Peyer's patch (tissue), 4 donors: ENCODE measurements at places on chromosomes 5 and 9. TPM values are rescaled to one million over a fixed set of nuclear protein-coding genes. Genes with fewer than 3 reads are reported as not detected.

- no peak for DNase-seq
- H3K4me1 ChIP-seq, result no peaks in the 10 kb centered on the region
- H3K36me3 ChIP-seq, result no peaks in the 10 kb centered on the region
- peaks cover 9% of the 10 kb centered on the region for H3K27me3 ChIP-seq
- no peak overlapping the region for H3K4me3 ChIP-seq
Measured at GRCh38 chr5:177984584-177985206, 11.3 kb downstream of the PROP1 start.

DNA sequence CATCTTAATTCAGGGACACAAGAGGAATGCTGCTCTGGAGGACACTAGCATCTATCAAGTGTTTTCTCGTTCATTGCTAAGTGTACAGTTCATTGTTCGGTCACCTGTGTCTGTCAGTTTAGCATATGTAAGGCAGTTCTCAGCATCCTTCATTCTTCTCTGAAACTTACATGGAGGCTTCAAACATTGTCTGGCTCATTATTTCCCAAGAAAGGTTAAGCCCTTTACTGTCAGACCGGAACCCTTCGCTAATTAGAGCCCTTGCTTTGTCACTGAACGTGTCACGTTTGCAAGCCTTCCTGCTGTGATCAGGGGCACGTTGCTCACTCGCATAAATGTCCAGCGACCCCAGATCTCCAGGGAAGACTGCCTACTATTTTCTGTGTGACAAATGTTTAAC is 62.3 kb upstream of the RIOK2 start:
- no peak overlapping the region for H3K27ac ChIP-seq
- DNase-seq, result no peak
- no peak overlapping the region for H3K4me3 ChIP-seq
- H3K4me1 ChIP-seq, result no peaks in the 10 kb centered on the region
- H3K27me3 ChIP-seq, result no peaks in the 10 kb centered on the region

- no peaks in the 10 kb centered on the region for H3K4me1 ChIP-seq
- no peak for DNase-seq
- H3K27me3 ChIP-seq, result no peaks in the 10 kb centered on the region
- peak overlapping the region; percentile 6 for H3K27ac ChIP-seq
Measured at GRCh38 chr5:146751054-146751453, 127.5 kb downstream of the PPP2R2B start.

DNA sequence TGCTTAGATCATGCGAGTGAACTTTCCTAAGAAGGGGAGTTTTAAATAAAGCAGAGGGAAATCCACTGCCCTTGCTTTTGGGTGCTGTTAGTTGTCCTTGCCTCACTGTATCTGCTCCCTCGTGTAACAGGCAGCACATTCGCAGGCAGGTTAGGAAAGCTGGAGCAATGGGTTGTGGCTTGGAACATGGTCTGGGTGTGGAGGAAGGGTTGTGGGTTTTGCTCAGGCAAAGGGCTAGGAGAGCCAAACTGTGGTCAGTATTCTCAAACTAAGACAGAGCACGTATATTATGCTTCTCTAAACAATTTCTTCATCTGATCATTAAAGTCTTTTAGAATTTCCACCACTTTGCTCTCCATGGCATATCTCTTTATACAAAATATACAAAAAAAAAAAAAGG is 135.7 kb downstream of the FANCC start:
- H3K27ac ChIP-seq, result no peak overlapping the region
- no peak for DNase-seq
- H3K4me1 ChIP-seq, result no peaks in the 10 kb centered on the region
- no peak overlapping the region for H3K4me3 ChIP-seq
- no peaks in the 10 kb centered on the region for H3K36me3 ChIP-seq

DNA sequence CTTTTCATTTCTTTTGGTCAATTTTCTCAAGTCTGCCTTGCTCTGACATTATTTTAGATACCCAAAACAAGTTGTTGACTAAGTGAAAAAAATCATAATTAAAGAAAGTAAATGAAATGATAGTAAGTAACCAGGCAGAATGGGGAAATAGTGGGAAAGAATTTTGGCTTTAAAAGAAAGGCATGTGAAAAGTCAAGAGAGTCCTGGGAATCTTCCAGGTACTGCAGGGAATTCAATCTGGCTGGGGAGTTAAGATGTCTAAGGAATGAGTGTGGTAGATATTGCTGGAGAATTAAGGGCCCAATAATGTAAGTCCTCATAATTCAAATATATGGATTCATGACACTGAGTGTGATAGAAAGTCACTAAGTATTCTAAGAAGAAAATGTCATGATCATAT is 123.1 kb upstream of the PAPPA start:
- H3K36me3 ChIP-seq, result no peaks in the 10 kb centered on the region
- no peak for DNase-seq
- H3K4me1 ChIP-seq, result no peaks in the 10 kb centered on the region

DNA sequence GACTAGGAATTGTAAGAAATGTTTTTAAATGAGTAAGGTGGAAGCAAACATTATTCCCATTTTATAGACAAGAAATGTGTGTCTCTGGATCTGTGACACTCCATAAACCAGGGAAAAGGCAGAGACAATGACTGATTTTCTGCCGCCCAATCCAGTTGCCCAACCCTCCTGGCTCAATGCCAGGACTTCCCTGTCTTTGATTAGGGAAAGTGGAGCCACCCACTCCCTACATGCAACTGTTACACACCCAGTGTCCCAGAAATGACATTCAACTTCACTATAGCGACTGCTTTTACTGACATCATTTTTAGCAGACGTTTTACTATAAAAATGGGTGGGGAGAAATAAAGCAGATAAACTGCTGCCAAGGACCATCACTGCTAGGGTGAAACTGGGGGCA is 79.7 kb downstream of the THBS4 start:
- no peaks in the 10 kb centered on the region for H3K27me3 ChIP-seq
- no peaks in the 10 kb centered on the region for H3K4me1 ChIP-seq
- H3K27ac ChIP-seq, result no peak overlapping the region
- no peak overlapping the region for H3K4me3 ChIP-seq

DNA sequence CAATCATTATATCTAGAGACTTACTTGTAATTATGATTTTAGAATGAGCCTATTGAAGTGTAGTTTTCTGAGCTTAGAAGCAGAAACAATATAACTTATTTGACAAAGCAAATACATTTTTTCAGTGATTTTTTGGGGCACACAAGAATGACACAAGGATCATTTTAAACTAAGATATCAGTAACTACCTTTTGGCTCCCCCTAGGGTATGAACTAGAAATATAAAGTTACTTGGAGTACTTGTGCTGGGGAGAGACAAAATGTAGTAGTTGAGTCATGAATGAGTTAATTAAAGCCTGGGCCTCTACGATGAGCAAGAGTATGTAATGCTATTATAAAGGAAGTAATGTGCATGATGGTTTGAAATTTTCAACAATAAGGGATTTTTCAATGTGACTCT is 1244.1 kb upstream of the ACO1 start:
- no peak overlapping the region for H3K27ac ChIP-seq
- no peaks in the 10 kb centered on the region for H3K4me1 ChIP-seq
- no peak for DNase-seq
- no peaks in the 10 kb centered on the region for H3K27me3 ChIP-seq
- no peaks in the 10 kb centered on the region for H3K36me3 ChIP-seq
- no peak overlapping the region for H3K4me3 ChIP-seq

- no peak overlapping the region for H3K4me3 ChIP-seq
- no peak overlapping the region for H3K27ac ChIP-seq
- no peaks in the 10 kb centered on the region for H3K27me3 ChIP-seq
- DNase-seq, result no peak
Measured at GRCh38 chr9:87677776-87678587, 47.9 kb upstream of the CTSL start.

DNA sequence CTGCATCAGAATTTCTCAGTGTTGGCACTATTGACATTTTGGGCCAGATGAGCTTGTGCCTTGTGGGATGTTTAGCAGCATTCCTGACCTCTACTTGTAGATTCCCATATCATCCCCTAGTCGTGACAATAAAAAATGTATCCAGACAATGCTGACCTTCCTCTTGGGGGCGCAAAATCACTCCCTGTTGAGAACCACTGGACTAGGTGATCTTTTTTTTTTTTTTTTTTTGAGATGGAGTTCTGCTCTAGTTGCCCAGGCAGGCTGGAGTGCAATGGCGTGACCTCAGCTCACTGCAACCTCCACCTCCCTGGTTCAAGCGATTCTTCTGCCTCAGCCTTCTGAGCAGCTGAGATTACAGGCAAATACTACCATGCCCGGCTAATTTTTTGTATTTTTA is 22.6 kb downstream of the STXBP1 start:
- no peak overlapping the region for H3K27ac ChIP-seq
- H3K27me3 ChIP-seq, result no peaks in the 10 kb centered on the region
- no peaks in the 10 kb centered on the region for H3K4me1 ChIP-seq
- H3K36me3 ChIP-seq, result no peaks in the 10 kb centered on the region
- peak; percentile 14 for DNase-seq

GRCh38 chr9:84780385-84780784 is 110.9 kb downstream of the NTRK2 start:
- H3K27ac ChIP-seq, result no peak overlapping the region
- H3K4me3 ChIP-seq, result no peak overlapping the region
- no peak for DNase-seq

- H3K4me3 ChIP-seq, result no peak overlapping the region
- no peaks in the 10 kb centered on the region for H3K4me1 ChIP-seq
- no peak overlapping the region for H3K27ac ChIP-seq
Measured at GRCh38 chr5:133241179-133242092, 189.6 kb downstream of the HSPA4 start.

DNA sequence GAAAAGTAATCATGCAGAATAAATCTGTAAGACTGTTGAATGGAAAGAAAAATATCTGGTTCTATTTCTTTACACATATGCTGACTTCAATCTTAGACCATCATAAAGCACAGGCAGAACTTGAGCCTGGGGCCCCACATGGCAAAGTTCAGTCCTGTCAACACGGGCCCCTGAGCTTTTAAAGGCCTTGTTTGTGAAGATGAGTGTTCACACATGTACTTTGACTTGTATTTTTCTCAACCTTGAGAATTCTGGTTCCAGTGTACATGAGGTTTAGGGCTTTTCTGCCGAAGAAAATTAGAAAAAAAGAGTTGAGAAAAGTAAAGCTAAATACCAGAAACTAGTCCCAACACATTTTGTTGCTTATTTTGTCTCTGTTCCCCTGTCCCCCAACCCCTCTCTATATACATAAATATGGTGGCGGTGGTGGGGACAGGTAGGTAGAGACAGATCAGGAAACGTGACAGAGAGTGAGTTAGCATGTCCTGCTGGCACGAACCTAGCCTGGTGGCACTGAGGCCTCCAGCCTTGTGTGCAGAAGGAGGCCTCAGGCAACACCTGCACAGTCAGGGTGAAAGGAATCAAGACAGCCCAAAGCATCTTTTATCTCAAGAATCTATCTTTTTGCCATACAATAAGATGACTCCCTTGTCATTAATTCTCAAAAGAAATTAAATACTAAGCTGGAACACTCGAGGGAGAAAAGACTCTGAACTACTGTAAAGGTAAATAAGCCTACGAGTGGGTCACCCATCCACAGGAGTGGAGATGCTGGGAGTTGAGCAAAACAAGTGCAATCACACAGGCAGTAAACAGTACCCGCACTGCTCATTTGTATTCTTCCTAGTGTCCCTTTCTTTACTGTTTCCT is 22.9 kb downstream of the LIFR start:
- H3K4me3 ChIP-seq, result no peak overlapping the region
- no peak for DNase-seq
- H3K27ac ChIP-seq, result no peak overlapping the region
- H3K27me3 ChIP-seq, result no peaks in the 10 kb centered on the region

DNA sequence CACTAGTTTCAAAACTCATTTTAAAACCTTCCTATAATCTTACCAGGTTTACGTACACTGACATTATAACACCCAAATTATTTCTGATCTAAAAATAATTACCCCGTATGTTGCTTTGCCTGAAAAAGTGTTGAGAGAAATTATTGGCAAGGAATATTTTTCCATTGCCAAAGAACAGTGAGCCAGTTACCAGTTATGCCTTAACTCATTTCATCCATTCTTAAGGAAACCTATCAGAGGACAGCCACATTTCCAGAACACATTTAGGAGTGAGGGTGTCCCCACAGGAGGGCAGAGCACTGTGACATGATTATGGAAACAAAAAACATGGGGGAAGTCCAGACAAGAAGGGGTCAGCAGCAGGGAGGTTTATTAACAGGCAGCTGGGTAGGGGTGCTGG is 52.2 kb downstream of the GABBR2 start:
- no peak overlapping the region for H3K4me3 ChIP-seq
- no peaks in the 10 kb centered on the region for H3K36me3 ChIP-seq
- no peak overlapping the region for H3K27ac ChIP-seq
- DNase-seq, result no peak

Gene RNF14
- total RNA-seq, result 37.8 TPM

Gene OLFML2A
- 0.88 TPM for total RNA-seq

Gene RNF130
- total RNA-seq, result 37.3 TPM
